ENCODE measurements at places on chromosomes 5 and 9. TPM values are rescaled to one million over a fixed set of nuclear protein-coding genes. Genes with fewer than 3 reads are reported as not detected.

DNA sequence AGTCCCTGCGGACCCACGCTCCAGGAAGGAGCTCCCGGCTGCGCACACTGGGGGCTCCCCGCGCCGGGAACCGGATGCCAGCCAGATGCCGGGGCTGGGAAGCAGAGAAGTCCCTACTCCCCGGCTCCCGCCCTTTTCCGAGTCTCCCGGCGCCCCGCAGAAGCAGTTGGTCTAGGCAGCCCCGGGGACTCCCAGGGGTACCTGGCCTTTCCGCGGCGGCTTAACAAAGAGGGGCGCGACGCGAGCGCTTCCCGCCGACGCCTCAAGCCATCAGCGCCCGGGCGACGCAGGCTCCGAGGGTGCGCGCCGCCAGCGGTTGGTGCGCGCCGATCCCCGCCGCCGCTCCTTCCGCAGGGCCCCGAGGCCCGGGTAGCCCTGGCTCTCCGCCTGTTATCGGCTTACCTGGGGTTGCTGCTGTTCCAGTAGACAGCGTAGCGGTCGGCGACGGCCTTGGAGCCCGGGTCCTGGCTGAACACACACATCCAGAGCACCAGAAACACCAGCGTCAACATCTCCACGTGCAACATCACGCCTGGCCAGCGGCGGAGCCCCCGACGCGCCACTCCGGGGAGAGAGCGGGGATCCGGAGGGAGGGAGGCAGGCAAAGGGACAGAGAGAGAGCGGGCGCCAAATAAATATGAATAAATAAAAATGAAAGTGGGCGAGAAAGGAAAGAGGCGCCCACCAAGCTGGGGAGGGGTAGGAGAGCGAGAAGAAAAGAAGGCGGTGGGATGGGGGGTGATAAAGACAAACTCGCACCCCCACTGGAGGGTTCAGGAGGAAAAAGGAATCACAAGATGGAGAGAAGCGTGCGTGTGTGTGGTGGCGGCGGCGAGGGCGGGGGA, 428 bp downstream of the EFNA5 start:
- peak; percentile 67 for DNase-seq
- H3K4me1 ChIP-seq, result peaks cover 25% of the 10 kb centered on the region
- peak overlapping the region; percentile 78 for H3K4me3 ChIP-seq
- H3K36me3 ChIP-seq, result no peaks in the 10 kb centered on the region

DNA sequence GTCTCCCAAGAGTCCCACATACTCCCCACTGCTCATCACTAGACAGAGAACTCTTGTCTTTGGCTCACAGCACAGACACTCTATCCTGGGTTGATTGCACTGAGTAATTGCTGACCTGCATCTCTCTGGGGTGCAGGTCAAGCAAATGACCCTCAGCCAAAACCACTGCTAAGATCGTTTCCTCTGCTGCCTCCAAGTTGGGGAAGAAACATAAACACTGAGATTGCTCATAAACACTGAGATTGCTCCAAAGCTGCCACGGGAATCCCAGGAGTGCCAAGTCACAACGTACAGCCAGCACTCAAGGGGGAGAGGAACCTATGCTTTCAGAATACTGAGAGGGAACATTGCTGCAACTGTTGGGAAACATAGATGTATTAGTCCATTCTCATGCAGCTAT, 1402.1 kb upstream of the ACO1 start:
- H3K27me3 ChIP-seq, result no peaks in the 10 kb centered on the region
- H3K36me3 ChIP-seq, result no peaks in the 10 kb centered on the region
- no peaks in the 10 kb centered on the region for H3K4me1 ChIP-seq
- no peak overlapping the region for H3K27ac ChIP-seq
- no peak for DNase-seq

DNA sequence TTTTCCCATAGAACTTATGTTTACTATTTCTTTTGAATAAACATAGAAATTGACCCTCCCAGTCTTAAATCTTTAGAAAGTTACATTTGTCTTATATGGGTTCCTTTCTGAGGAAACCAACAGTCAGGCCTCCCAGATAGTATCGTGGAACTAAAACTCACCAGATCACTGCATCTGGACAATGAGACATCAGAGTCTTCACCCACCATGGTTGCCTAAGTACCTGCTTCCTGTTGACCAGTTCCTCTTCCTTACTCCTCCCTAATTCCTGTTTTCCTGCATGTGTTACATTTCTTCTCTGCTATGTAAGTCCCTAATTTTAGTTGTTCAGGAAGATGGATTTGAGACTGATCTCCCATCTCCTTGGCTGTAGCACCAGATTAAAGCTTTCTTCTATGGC, 462.2 kb downstream of the DIRAS2 start:
- no peaks in the 10 kb centered on the region for H3K36me3 ChIP-seq
- DNase-seq, result no peak
- peaks cover 6% of the 10 kb centered on the region for H3K27me3 ChIP-seq
- no peaks in the 10 kb centered on the region for H3K4me1 ChIP-seq

DNA sequence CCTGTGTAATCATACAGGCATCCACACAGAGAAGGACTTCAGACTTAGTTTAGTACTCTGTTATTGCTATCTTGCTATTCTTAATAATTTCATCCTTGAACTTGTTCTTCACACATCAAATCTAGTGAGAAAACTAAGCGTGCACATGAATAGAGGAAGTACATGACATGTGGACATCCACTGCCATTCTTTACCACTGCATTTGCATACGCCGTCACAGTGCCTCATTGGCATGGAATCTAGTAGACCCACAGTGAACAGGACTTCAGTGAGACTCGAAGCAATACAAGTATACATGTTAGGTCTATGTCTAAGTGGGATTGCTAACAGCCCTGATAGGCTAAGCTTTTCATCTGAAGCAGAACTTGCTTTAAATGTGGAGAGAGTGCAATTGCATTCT, 592.1 kb downstream of the TLE4 start:
- no peak for DNase-seq
- no peaks in the 10 kb centered on the region for H3K36me3 ChIP-seq
- no peaks in the 10 kb centered on the region for H3K4me1 ChIP-seq
- H3K27ac ChIP-seq, result no peak overlapping the region
- H3K27me3 ChIP-seq, result no peaks in the 10 kb centered on the region

DNA sequence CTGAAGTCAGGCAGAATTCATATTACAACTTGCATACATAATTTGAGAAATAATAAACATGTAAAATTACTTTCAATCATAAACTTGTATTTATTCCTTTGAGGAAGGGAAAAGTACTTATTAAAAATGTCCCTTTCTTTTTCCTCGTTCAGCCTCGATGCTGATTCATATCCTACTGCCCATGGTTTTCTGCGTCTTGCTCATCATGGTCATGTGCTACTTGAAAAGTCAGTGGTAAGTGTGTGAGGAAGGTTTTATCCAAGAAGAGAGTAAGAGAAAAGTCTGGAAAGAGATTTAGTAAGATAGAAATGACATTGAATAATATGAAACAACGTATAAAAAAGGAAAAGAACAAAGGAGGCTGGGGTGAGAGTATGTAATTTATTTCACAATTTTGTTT, 85.9 kb downstream of the OSMR start:
- H3K36me3 ChIP-seq, result peaks cover 2% of the 10 kb centered on the region
- no peak for DNase-seq
- no peak overlapping the region for H3K27ac ChIP-seq
- H3K4me3 ChIP-seq, result no peak overlapping the region
- peaks cover 5% of the 10 kb centered on the region for H3K27me3 ChIP-seq

ECSCR gene
- 1.7 TPM for total RNA-seq

LCN15 gene
- total RNA-seq, result not detected

SRA1 gene
- total RNA-seq, result 53.8 TPM

SV2C gene
- not detected for total RNA-seq

CKMT2 gene
- total RNA-seq, result not detected

Measured in activated CD4-positive, alpha-beta T cell treated with anti-CD3 and anti-CD28 coated beads, Interleukin-2, amount 10 ng/mL, durations not matched to agents 24 days and 14 days (primary cell).